ENCODE measurements at places on chromosomes 7 and 10.

- no peak for DNase-seq
These were observed 81.6 kb upstream of the DNAJB6 start for GRCh38 chr7:157255201-157255606.

- DNase-seq, result no peak
These were observed 87.8 kb downstream of the DNMBP start for GRCh38 chr10:99921948-99922347.

- DNase-seq, result peak; percentile 88
These were observed 321.2 kb downstream of the FRMD4A start for GRCh38 chr10:14009371-14010100.

- DNase-seq, result no peak
These were observed 177.6 kb downstream of the VTI1A start for GRCh38 chr10:112624546-112625048.

- DNase-seq, result peak; percentile 0
These were observed 752 bp downstream of the THSD7A start for GRCh38 chr7:11831156-11831735.

DNA sequence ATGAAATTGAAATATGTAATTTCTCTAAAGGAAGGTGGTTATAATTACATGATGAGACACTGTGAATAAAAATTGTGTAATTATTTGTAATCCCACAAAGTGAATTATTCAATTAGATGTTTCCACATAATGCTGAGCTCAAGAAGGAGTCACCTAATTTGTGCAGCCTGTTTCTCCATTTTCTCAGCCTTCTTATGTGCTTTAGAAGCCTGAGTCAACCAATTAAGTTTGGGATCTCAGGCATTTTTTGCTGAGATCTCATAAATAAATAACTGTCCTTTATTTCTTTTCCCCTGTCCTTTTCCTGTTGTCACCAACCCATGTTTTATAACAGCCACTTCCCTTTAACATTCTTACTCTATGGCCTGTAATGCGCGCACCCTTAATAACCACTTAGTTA, 506.5 kb upstream of the SEMA3D start:
- DNase-seq, result no peak

DNA sequence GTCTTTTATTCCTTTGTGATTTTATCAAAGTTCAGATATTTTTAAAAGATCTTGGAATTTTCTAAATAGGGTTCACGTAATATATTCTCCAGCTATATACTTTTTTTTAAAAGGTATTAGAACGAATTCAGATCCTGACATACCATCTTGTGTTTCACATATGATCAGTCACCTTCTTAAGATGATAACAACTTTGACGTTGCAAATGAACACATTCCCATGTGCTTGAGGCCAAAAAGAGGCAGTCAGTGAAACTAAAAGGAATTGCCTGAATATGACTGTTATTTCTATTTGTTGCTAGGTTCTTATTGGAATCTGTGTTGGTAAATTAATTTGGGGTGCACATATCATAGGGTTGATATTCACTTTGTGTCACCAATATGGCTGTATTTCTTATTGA, 310.1 kb downstream of the MDFIC start:
- no peak for DNase-seq

DNA sequence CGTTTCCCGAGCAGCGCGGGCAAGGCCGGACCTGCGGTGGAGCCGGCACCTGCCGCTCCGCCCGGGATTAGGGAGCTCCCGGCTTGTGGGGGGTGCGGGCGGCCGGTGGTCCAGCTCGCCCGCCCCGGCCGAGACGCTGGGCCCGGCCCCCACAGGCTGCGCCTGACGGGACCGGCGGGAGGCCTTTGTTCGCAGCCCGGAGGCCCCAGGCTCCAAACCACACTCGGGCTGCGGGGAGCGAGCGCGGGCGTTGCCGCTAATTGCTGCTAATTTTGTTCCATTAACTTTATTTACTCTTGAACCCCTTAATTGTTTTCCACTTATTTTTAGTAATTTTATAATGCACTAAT, 9.6 kb downstream of the UNCX start:
- no peak for DNase-seq

DNA sequence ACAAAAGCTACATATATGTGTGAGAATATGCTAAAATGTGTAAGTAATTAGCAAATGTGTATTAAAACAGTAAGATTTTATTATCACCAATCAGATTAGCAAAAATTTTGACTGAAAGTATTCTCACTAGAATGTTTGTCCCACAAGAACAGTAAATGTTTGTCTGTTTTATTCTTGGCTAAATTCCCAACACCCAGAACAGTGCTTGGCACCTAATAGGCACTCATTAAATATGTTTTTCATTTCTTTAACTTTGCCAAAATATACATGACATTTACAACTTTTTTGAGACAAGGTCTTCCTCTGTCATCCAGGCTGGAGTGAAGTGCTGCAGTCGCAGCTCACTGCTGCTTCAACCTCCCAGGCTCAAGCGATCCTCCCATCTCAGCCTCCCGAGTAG, 143.6 kb downstream of the EBF3 start:
- no peak for DNase-seq

GRCh38 chr7:137296576-137296975, 47.0 kb downstream of the PTN start:
- DNase-seq, result no peak

- no peak for DNase-seq
These were observed 2.6 kb downstream of the ADCYAP1R1 start for GRCh38 chr7:31054608-31055278.

DNA sequence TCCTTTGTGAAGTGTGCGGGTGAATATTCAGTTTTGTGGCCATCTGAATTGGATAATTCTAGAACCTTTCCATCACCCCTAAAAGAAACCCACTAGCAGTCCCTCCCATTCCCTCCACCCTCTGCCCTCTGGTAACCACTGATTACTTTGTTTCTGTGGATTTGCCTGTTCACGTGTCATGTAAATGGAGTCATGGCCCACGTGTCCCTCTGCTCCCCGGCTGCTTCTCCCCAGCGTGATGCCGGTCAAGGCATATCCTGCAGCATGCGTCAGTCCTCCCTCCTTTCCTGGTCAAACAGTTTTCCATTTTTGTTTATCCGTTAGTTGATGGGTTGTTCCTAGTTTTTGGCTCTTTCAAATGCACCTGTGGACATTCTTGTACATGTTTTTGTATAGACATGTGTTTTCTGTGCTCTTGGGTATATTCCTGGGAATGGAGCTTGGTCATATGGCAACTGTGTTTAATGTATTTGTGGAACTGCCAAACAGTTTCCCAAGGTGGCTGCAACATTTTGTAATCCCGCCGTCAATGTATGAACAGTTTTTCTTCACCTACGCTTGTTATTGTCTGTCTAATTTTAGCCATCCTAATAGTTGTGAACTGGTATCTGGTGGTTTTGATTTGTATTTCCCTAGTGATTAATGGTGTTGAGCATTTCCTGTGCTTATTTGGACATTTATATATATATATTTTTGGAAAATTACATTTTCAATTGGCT, 22.4 kb downstream of the PPP2R2D start:
- DNase-seq, result no peak

DNA sequence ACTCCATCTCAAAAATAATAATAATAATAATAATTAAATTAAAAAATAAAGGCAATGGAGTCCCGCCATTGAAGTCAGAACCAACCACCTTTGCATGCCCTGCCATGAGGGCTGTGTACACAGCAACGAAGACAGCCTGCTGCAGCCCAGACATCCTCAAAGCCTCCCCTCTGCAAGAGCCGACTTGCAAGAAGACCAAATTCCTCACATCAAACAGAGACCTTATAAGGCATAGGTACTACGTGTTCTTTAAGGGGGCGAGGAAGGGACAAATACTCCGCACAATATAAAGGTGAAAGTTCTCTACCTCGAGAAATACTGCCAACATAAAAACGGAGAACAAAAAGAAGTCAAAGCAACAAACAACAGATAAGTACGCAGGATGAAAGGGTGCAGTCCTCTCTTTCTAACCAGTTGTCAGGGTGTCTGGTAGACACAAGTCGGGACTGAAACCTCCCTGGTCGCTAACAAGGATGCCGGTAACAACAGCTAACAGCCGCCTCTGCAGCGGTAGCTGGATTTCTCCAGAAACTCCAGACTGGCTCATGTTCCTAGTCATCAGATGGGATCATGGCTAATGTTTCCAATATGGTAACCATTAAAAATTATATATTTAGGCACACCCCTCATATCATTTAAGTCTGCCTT, 23.6 kb downstream of the FGFR2 start:
- DNase-seq, result no peak
